Stimulated activated CD4-positive, alpha-beta T cell treated with anti-CD3 and anti-CD28 coated beads, Interleukin-2, amount 100 ng/mL, for 4 hours (primary cell): ENCODE measurements at places on chromosomes 7 and 10.
A peak's percentile ranks its signal among the peaks of the same experiment; 100 is the strongest.

- DNase-seq, result no peak
Measured at GRCh38 chr10:129799942-129800341, 164.1 kb downstream of the EBF3 start.

DNA sequence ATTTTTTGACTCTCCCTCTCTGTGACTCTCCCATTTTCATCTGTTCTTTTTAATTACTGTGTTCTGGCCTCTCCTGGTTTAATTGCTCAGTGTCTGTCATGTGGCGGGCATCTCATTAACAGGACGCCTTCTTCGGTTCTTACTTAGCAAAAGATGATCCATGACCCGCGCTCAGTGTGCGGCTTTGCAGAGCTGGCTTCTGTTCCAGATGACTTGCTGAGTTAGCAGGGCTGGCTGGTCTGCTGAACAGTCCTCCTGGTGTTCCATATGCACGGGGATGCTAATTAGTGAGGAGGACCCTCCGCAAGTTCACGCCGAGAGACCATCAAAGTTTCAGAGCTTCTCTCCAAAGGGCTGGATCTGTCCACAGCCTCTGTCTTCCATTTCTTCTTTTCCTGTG is 258.6 kb upstream of the MKI67 start:
- no peak for DNase-seq

GRCh38 chr7:79137942-79138341 is 315.5 kb downstream of the MAGI2 start:
- no peak for DNase-seq

DNA sequence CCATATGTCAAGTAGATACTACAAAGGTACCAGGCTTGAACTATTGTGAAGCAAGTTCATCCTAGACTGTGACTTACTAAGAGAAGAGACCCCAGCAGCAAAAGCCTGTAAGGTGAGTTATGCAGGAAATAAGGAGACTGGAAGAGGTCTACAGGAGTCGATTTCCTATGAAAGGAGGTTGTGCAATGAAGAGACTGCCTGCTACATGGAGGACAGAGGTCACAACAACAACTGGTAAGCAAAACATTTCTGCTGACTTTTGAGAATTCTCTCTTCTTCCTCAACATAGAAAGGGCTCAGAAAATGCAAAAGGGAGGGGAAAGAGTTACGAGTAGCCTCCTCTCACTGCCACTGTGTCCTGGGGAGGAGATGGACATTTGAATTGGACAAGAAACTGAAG is 42.4 kb downstream of the PDK4 start:
- no peak for DNase-seq

DNA sequence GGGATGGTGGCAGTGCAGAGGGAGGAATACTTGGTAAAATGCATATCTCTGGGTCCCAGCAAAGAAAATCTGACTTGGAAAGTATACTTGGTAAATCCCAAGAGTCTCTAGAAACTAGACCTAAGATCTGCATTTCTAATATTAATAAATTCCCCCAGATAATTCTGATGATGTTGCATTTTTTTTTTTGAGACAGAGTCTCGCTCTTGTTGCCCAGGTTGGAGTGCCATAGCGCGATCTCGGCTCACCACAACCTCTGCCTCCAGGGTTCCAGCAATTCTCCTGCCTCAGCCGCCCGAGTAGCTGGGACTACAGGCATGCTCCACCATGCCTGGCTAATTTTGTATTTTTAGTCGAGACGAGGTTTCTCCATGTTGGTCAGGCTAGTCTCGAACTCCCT is 97.9 kb upstream of the ANK3 start:
- DNase-seq, result no peak

- no peak for DNase-seq
Measured at GRCh38 chr10:76649723-76650127, 987.9 kb downstream of the KCNMA1 start.

DNA sequence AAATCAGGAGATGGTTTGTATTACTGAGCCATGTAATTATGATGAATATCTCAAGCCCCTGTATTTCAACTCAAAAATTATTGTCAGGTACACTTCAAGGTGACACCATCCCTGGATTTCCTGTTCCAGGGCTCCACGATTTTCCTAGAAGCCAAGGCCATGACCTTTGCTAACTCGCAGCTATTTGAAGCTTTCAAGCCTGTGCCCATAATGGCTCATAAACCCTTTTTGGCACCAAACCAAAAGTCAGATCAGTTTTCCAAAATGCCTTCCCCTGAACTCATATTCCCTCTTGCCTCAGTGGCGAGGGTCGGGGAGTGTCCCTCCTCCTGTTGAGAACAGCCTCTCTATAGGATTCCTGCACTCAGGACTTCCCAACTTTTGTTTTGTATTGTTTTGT is 70.8 kb downstream of the HIP1 start:
- DNase-seq, result no peak

DNA sequence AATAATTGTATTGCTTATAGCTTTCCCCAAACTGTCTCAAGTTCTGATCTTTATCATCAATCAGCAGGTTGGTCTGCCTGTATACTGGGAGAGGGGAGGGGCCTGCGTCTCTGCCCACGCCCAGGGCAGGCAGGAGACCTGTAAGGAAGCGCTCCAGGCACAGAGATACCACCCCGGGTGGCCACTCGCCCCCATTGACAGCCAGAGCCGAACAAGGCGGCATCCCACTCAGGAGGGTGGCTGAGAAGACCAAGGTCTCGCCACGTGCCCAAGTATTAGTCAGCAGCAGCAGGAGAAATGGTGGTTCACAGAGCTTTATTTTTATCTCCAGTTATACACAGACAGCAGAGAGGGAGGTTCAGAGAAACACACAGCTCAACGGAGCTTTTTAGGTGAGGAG is 7.2 kb downstream of the STK32C start:
- no peak for DNase-seq

- DNase-seq, result no peak
Measured at GRCh38 chr7:90579181-90579688, 16.9 kb upstream of the CDK14 start.

DNA sequence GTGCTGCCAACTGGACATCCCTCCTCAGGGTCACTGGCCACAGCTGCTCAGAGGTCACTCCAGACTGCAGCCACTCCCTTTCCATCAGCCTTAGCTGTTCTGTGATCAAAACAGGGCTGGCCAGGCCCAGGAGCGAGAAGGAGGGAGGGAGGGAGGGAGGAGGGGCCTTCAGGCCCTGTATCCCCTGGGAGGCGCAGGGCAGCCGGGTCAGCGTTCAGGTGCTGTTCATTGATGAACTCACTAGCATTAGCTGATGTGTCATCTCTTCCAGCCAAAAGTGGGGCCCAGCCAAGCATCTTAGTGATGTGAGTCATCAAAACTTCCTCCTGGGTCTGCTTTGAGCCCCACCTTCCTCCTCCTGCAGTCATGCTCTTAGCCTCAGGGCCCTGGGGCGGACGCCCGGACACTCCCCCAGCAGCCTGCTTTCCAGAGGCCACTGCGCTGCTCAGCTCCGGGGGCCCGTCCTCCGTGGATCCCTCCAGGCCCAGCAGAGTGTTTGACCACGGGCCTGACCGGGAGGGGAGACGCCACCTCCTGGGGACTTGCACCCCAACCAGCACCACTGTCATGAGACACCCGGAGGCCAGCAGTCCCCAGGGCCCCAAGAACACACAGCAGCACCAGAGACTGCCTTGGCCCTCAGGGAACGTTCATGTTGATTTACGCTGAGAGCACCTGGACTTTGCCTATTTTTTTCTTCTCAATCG is 149.2 kb downstream of the PRKAG2 start:
- DNase-seq, result peak; percentile 50

- DNase-seq, result no peak
Measured at GRCh38 chr10:130049987-130050386, 60.6 kb downstream of the C10orf143 start.

GRCh38 chr10:110307805-110308204 is 3.1 kb upstream of the SMNDC1 start:
- no peak for DNase-seq

DNA sequence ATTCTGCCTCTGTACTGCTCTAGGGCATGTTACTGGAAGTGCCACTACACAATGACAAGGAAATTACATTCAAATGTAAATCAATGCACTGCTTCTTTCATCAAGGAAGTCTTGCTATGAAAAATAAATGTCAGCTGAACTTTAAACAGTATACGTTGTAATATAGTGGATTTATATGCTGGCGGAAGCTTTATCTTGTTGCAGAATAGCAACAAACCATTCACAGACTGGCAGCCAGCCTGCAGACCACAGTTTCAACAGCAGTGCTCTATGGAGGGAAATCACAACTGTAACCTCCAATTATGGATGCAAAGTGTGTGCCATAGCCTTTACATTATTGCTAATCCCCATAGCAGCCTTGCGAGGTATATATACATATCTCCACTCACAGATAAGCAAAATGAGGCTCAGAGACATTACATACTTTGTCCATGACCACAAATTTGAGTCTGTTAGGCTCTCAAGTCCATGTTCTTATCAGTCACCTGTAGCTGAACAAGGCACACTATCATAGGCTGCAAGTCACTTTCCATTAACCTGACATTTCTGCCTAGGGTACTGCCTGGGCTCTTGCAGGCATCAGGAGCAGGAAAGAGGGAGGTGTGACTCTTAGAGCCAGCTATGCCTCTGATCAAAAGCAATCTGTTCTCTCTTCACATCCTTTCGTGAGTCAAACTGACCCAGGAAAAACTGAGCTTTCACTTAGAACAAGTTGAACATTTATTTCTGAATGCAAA is 22.6 kb downstream of the COL28A1 start:
- no peak for DNase-seq

DNA sequence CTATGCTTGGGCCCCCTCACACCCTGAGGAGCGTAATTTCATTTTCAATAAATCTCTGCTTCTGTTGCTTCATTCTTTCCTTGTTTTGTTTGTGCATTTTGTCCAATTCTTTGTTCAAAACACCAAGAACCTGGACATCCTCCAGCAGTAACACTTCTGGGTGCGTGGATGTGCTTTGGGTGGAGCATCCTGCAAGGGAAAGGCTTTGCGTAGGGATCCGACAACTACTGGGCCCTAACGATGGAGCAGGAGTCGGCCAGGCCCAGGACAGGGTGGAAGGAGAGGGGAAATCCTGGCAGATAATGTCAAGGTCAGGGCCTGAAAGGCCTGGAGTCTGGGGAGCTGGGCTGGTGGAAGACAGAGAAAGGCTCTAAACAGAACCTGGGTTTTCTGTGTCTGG is 231.8 kb downstream of the ADAM12 start:
- DNase-seq, result no peak

DNA sequence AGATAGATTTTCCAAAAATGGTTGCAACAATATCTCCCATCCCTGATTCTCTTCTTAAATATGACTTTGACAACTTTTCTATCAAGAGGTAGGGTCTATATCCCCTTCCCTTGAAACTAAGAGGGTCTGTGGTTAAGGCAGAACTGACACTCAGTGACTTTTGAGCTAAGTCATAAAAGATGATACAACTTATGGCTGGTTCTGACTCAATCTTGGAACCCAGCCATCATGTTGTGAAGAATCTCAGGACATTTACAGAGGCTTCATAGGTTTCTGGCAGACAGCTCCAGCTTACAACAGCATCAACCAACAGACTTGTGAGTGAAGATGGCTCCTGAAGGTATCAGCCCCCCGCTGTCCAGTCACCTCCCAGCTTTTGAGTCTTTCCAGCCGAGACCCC is 203.5 kb downstream of the RNLS start:
- no peak for DNase-seq

- no peak for DNase-seq
Measured at GRCh38 chr7:29505931-29506330, 57.7 kb upstream of the PRR15 start.

GRCh38 chr7:28243861-28244260 is 63.3 kb upstream of the JAZF1 start:
- no peak for DNase-seq

GRCh38 chr10:43094085-43094484 is 17.2 kb downstream of the RET start:
- no peak for DNase-seq

DNA sequence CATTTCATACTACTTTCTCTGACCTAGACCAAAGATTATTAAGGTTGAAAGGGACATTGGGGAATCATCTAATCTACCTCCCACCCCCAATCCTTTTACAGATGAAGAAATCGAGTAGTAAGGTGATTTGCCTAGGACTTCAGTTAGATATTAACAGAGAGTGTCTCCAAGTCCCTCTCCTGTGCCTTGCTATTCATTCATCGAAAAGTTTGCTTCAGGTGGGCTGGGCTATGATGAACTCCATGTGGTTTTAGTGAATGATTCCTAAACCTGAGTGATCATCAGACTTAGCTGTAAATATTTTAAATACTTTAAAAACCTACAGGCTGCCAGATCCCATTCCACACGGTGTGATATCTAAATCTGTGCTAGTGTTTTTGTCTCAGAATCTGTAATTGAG is 259.4 kb upstream of the SORCS1 start:
- DNase-seq, result no peak

DNA sequence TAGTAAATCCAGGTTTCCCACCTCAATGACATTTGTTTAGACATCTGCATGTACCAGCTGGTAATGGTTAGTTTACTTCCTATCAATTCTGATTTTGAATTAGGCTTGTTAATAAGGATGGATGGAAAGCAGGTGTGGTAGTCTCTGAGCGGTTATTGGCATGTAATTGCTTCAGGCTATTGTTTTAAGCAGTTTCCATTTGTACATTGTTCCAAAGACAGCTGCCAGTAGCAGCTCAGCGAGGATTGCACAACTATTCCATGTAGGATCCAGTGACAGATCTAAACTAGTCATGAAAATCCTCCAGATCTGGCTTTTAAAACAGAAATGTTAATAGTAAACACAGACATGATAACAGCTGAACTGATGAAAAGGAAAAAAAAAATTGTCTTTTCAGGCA is 436.0 kb upstream of the ADARB2 start:
- DNase-seq, result no peak

DNA sequence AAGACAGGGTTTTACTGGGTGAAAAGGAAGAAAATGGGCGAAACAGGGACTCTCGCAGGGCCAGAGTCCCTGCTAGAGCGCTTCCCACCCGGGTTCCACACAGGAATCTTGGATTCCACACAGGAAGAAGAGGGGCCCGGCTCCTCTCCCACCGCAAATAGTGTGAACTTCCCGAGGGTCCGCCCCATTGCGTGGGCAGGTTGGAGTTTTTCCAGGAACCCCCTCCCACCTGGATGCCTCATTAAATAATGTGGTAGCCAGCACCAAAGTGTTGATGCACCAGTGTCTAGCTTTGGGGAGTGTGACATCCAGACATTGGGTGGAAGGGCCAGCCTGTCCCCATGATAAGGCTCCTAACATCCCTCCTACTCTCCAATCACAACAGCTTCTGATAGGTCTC is 330.3 kb upstream of the ZNF32 start:
- DNase-seq, result no peak

DNA sequence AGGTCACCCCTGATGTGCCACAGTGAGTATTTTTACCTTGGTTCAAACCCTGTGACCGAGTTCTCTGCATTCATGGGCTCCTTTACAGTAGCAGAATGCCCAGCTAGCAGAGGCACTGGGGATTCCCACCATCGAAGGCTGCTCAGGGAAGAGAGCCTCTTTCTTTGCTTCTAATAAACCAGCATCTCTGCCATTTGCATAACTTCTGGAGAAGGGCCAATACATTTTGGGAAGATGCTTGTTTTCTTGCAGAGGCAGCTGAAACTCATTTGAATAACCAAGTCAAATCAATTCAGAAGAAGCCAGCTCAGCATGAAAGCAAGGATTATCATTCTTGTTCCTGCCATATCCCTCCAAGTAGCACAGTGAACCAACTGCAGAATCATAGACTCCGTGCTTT is 82.9 kb upstream of the WDR11 start:
- no peak for DNase-seq
